GM19239 (cell line): ENCODE measurements at places on chromosomes 16 and 17.
A peak's percentile ranks its signal among the peaks of the same experiment; 100 is the strongest.

GRCh38 chr16:71542377-71542776 lies 16.2 kb downstream of the CHST4 start:
- peak; percentile 35 for DNase-seq

GRCh38 chr17:80835816-80836657 lies 155.6 kb upstream of the CHMP6 start:
- DNase-seq: no peak

GRCh38 chr17:4327606-4328005 lies 38.9 kb downstream of the UBE2G1 start:
- DNase-seq: no peak

- DNase-seq: no peak
Measured at GRCh38 chr17:1201132-1201702, 21.4 kb upstream of the ABR start.

DNA sequence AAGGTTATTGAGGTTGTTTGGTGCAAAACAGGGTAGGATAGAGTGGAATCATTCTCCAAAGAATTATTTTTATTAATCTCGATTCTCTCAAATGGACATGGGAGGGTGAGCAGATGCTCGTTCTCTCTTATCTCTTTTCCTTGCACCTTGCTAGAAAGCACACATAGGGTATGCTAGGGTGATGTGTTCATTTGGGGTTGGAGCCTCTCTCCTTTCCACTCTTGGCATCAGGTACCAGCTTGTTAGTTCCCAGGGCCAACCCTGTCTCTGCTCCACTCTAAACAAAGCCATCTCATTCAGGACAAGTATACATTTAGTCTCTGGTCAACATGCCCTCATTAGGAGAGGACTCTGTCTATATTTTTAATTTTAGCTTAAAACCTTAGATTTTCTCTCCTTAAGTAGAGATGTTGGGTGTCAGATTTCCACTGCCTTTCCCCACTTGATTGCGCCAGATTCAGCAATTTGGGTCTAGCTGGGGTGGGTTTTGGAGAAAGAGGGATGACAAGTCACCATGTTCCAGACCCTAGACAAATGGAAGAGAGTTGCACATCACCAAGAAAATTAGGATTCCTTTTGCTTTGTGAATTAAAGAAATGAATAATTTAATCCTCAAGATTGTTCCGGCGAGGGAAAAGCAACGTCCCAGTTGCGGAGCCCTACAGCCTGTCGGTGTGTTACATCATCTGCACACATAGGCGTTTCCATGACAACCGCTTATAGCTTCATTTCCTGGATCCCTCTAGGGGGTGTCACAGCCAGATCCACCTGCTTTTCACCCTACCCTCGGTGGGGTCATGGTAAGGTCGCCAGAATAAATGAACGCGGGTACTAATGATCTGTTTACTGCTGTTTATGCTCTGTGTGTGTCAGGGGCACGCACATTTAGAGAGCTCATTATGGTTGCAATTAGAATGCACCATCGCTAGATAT lies 41.6 kb downstream of the SNX11 start:
- DNase-seq: no peak

DNA sequence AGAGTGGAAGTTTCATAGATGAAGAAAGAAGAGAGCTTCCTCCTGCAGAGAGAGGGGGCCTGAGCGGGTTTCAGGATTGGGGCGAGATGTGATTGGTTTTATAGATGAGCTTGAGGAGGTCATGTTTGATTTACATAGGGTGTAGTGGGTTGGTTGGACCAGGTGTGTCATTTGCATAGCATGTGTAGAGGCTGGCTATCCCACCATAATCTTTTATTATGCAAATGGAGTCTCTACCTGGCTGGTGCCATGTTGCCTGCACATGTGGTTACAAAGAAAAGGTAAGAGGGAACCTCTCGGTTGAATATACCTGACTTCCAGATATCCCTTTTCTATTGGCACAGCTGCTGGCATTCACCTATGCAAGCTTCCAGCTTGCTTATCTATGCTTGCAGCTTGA lies 228.1 kb downstream of the BCAS3 start:
- no peak for DNase-seq

GRCh38 chr17:27810902-27811557 lies 10.7 kb upstream of the NOS2 start:
- DNase-seq: no peak

DNA sequence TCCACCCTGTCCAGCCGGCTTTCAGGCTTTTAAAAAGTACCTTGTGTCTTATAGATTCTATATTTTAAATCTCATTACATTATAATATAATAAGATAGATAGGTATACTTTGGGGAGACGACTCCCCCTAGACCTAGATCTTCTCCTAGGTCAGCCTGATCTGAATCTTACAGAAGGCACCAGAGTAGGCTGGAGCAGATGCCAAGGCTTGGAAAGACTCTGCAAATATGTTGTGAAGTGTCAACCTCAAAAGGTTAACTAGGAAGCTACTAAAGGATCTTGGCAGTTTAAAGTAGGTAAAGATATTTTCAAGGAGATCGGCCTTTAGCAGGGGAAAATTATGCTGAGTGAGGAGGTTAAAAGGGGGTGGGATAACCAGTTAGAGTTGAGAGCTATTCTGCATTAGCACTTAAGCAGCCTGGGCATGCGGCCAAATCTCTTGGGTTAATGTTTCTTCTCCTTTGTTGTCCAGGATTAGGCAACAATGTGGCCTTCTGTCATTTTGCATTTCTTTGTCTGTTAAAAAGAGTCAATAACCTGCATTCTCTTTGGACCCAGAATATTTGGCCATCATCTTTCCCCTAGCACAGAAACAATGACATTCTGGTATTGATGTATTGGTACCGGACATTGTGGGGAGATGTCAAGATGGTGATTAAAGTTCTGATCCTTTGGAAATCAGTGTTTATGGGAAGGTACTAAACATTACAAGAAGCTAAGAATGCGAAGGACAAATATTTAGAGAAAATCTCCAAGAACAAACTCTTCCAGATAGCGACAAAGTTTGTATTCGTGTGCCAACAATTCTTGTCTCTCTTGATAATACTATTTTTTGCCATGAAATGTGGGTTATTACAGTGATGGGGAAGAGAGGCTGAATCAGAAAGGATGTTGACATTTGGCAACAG lies 51.2 kb upstream of the DHX40 start:
- no peak for DNase-seq

GRCh38 chr16:66065925-66066324 lies 300.6 kb upstream of the CDH5 start:
- DNase-seq: no peak
